ENCODE measurements at places on chromosomes 11 and 22.

DNA sequence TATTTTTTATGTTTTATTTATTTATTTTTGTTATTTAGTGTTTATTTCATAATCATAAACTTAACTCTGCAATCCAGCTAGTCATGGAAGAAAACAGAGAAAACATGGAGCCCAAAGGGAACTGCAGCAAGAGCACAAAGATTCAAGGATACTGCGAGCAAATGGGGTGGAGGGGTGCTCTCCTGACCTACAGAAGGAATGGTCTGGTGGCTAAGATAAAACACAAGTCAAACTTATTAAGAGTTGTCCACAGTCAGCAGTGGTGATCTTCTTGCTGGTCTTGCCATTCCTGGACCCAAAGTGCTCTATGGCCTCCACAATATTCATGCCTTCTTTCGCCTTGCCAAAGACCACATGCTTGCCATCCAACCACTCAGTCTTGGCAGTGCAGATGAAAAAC is 36.7 kb downstream of the STIM1 start:
- DNase-seq = no peak

- DNase-seq = no peak
Measured at GRCh38 chr22:25153961-25154666, 45.5 kb upstream of the CRYBB3 start.

- peak; percentile 5 for DNase-seq
Measured at GRCh38 chr11:85626496-85626895, 648 bp downstream of the DLG2 start.

DNA sequence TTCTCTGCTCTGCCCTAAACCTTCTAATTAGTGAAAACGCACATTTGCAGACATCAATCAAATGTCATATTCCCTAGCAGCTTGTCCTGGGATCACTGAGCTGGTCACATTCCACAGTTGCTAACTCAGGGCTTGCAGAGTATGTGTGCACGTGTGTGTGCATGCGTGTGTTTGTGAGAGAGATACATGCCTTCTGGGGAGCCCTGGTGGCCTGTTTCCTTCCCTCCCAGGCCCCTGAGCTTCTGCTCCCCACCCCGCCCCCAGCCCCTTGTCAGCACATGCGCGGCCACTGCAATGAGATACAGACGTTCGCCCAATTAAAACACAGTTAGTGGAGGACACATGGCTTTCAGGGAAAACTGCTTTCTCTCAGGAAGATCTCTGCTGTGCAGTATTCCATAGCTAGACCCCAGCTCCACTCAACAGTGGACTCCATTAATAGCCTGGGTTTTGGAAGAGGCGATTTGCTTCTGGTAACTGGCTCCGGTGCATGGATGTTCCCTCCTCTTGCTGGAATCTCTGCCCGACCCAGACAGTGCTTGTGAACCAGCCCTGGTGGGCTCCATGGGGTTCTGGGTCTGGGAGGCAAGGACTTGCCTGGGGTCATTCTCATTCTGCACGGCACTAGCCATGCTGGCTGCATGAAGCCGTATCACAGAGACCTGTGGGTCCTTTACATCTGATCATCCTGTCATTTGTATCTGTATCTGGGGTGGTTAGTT is 17.7 kb downstream of the LRP5 start:
- DNase-seq = no peak

- no peak for DNase-seq
Measured at GRCh38 chr22:26798462-26799065, 141.2 kb downstream of the MIAT start.

Data from muscle of back (tissue), 13 donors.